Ammon's horn (tissue), 1 donor: ENCODE measurements at places on chromosomes 3 and 15.

DNA sequence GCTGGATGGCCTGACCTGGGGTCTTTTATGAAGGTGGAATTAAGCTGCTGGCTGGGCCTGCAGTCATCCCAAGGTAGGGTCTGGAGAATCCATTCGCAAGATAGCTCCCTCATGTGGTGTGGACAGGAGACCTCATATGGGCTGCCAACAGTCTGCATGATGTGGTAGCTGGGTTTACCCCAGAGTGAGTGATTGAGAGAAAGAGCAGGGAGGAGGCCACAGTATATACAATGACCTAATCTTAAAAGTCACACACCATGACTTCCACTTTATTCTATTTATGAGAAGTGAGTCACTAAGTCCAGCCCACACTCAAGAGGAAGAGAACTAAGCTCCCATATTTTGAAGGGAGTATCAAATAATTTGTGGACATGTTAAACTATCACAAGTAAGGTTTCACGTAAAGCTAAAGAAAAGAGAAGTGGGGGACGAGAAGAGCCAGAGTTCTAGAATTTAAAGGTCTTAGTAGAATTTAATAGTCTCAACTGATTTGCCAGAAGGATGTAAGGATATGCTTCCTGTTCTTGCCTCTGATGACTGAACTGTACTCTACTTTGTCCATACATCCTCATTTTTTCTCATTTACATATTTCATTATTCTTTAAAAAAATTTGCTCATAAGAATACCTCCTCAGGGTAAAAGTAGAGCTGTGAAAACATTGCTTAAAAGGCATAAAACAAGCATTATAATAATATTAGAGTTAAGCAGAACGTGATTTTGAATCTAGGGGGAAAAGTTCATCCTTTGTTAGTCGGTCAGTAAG, 184.4 kb downstream of the PEX5L start:
- no peak for DNase-seq

- no peak for DNase-seq
These were observed 533.2 kb downstream of the GRM7 start for GRCh38 chr3:7393944-7394605.

DNA sequence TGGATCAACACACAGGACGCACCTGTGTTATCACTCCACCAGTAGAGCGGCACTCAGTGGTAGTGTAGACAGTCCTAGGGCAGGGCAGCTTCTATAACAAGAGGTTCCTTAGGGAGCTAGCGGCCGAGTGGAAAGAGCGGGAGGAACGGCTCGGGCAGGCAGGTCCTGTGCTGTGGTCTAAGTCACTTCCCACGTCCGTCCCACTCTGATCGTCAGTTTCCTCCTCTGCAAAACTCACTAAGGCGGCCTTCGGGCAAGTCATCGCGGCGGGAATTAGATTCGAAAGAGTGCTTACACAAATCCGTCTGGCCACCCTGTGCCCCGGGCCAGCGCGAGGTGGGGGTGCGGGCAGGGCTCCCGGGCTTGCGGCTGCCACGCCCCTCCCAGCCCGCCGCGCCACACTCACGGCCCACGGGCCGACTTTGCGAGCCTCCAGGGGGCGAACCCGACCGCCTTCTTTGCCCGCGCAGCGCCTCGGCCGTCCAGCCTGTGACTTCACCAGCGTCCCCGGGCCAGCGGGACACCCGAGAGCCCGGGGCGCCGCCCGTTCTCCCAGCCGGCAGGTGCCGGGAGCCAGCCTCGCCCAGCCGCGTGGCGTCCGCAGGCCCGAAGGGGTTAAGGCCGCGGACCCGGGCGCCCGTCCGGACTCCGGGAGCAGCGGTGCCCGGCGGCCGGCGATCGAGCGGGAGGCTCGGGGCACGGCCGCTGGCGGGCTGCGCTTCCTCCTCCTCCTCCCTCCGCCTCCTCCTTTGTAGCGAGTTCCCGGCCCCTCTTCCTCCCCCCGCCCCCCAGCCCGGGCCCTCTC, 416 bp upstream of the CORO2B start:
- DNase-seq, result peak; percentile 84

DNA sequence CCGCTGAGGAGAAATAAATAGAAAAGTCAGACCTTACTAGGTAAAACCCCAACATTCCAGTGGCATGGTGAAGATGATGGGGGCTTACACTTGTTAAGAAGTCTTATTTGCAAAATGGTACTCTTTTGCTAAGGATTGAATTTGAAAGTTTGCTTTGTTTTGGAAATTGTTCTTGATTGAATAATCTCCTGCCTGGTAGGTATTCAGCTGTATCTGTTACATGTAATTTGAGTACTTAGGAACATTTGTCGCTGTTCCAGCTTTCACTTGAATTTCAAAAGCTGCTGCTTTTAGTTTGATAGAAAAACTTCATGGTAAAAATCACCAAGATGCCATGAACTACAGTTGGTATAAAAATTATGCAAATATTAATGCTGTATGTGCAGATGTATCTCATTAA, 44.6 kb downstream of the TFG start:
- DNase-seq, result no peak

DNA sequence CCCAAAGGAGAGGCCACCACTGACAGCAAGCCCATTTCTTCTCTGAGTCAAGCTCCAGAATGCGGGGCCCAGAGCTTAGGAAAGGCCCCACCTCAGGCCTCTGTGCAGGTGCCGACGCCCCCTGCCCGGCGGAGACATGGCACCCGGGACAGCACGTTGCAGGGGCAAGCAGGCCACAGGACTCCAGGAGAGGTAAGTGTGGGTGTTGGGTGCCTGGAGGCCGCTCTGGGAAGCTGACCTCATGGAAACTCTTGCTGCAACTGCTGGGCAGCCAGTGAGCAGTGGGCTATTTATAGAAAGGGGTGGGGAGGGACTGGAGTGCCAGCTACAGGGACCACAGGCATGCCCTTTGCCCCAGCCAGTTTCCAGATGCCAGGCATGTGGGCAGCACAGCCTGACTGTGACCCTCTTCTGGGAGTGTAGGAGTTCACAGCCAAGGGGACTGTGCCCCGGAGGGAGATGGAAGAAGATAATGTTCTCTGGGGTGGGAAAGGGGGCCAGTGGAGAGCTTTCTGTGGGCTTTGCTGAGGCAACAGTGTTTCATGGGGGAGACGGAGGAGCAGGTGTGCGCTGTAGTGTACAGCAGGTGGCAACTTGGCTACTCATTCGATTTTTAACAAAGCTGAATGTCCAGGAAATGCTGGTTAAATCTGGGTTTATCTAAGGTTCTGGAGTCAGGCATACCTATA, 23.7 kb downstream of the ALPK3 start:
- no peak for DNase-seq

GRCh38 chr3:136678981-136679380, 73.2 kb downstream of the STAG1 start:
- no peak for DNase-seq

GRCh38 chr3:29202378-29202777, 78.5 kb upstream of the RBMS3 start:
- DNase-seq, result no peak

GRCh38 chr3:54818486-54818885, 109.4 kb downstream of the LRTM1 start:
- DNase-seq, result no peak

DNA sequence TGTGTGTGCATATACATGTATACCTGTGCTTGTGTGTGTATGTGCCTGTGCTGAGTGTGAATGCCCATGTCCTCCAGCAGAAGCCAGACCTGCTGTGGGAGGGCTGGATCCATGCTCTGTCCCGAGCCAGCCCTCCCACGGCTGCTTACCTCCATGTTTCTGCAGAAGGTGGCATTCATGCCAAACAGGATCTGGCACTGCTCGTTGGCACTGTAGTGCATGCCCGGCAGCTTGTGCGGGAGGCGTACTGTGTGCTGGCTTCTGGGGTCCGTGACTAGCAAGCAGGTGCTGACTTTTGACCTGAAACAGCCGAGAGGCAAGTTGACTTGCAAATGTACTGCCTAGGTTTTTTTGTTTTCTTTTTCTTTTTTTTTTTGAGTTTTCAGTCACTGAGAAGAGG, 189.3 kb downstream of the ADAMTS17 start:
- DNase-seq, result peak; percentile 49

DNA sequence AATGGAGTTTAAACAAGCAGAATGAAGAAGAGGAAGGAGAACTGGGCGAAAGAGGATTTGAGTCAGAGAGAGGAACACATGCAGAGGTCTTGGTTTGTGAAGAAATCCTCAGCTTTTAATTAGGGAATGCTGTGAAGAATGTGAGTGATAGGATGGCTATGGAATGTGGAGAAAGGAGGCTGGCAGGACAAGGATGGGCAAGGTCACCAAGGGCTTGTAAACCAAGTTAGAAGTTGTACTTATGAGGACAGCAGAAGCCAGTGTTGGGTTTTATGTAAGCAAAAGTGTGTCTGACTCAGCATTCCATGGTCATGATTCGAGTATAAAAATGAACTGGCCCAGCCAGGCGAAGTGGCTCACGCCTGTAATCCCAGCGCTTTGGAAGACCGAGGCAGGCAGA, 60.0 kb upstream of the IL12A start:
- no peak for DNase-seq

DNA sequence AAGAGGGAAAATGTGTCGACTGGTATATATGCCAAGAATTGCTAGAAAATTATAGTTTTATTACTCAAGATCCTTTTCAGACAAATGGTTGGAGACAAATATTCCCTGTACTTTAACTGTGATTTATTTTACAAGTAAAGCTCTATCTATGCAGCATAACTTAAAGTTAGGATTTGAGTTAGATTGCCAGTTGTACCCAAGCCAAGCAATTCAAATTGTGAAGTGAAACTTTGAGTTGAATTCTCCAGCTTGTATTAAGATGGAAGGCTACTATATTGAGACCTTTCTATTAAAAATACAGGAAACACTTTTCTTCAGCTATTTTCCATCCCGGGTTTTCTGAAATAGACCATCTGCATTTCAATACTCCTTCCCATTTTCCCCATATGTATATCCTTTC, 333.1 kb upstream of the RBMS3 start:
- DNase-seq, result no peak

GRCh38 chr3:29559741-29560465, 279.0 kb downstream of the RBMS3 start:
- DNase-seq, result no peak

GRCh38 chr3:46301122-46301835, 52.6 kb upstream of the CCR2 start:
- DNase-seq, result no peak

- no peak for DNase-seq
These were observed 777.7 kb downstream of the GBE1 start for GRCh38 chr3:80983753-80984152.

GRCh38 chr3:157290766-157291165, 130.8 kb upstream of the CCNL1 start:
- DNase-seq, result no peak

GRCh38 chr3:25442486-25442885, 14.4 kb downstream of the RARB start:
- no peak for DNase-seq

- DNase-seq, result peak; percentile 71
These were observed at the start of gene MEGF11 for GRCh38 chr15:66253418-66254088. Gene MEGF11, minus strand, starts transcription at chr15:66253750. Its CDS starts 125,347 bp downstream, at chr15:66128403.

DNA sequence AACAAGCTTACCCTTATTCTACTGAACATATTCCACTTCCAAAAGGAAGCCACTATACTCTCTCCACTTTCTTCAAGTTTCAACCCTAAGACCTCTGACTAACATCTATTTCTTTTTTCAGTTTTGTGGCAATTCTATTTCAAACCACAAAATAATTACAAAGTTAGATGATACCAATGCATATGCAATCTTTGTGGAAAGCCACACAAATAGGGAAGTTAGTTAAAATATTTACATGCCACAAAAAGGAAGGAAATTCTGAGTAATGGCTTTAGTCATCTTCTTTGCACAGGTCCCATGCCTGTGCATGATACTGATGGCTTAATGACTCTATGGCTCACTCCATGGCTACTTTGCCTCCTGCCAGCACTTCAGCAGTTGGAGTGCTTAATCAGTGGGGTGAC, 57.0 kb upstream of the MCTP2 start:
- no peak for DNase-seq

GRCh38 chr15:73800662-73801345, 47.7 kb upstream of the INSYN1 start:
- DNase-seq, result peak; percentile 83

GRCh38 chr15:73022161-73022560, 30.1 kb upstream of the NEO1 start:
- no peak for DNase-seq

GRCh38 chr15:95868450-95868849, 462.1 kb upstream of the NR2F2 start:
- no peak for DNase-seq

- DNase-seq, result no peak
These were observed 10.2 kb downstream of the BDH1 start for GRCh38 chr3:197545571-197545970.

DNA sequence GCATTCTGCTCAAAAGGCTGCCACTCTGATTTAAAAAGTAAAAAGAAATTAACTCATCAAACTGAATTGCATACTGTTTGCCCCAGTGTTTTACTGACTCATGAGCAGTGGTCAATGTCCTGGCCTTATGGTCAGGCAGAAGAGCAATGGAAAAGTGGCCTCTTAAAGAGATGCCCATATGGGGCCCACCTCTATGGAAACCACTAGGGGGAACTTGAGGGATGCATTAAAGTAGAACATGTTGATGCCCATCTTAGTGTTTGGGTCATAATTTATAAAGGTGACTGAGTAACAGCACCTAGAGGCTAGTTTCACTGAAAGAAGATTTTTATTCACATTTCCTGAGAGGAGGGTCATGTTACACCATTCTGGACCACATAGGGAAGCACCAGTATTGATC, 66.5 kb upstream of the RNU6-1 start:
- DNase-seq, result no peak

GRCh38 chr3:191356631-191357439, 26.5 kb upstream of the UTS2B start:
- DNase-seq, result no peak

DNA sequence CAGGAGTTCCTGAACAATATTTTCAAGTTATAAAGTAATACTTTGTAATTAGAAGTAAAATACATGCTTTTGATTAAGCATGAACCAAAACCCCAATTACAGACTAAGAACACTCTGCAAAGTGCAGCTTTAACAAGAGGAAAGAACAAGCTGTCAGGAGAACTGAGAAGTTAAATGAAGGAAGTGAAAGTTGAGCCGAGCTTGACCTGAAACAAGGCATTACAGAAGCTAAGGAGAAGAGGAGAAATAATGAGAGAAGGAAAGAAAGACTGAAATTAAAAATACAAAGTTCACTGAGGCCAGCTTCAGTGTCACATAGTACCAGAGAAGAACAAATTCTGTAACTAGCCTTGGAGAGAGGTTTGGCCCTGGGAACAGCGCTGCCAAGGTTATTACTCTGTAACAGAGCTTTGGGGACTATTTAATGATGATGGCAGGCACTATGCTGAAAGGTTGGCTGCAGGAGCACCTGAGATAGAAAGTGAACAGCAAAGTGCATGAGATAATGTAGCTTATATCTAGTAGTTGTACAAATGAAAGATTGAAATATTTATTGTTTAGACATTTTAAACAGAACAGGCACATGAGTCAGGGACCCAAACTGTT, 241.9 kb upstream of the PEX5L start:
- DNase-seq, result peak; percentile 11
